T-cell (primary cell): ENCODE measurements at places on chromosomes 16 and 17.

GRCh38 chr16:4746991-4747574 is 12.7 kb downstream of the DNAAF8 start:
- no peak for DNase-seq

DNA sequence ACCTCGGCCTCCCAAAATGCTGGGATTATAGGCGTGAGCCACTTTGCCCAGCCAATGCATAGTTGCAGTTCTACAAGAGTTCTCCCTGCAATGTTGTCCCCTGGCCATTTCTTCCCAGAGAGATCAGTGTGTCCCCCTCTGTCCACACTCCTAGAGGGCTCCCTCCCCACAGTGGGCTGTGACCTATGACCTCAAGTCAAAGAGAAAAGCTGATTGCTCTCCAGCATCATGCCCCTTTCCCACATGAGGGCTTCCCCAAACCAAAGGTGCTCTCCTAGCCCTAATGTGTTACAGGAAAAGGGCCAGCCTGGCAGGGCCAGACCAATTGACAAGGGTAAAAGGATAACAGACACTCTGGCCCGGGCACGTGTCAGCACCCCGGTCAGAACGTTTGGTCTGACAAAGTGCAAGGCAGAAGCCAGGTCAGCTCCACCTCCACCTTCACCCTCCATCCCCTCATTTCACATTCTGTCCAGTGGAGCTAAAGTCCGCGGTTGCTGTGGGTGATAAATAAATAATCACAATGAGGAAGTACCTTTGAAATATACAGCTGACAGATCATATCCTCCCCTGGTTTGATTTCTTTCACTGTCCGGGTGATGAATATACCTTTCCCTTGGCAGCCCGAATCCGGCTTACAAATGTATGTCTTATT is 17.8 kb downstream of the TTLL6 start:
- no peak for DNase-seq

GRCh38 chr17:60107526-60108257 is 29.0 kb upstream of the HEATR6 start:
- DNase-seq: no peak

GRCh38 chr17:72143245-72143644 is 22.4 kb downstream of the SOX9 start:
- no peak for DNase-seq

- no peak for DNase-seq
Observed at GRCh38 chr17:37481001-37481665, 8.6 kb upstream of the DUSP14 start.

DNA sequence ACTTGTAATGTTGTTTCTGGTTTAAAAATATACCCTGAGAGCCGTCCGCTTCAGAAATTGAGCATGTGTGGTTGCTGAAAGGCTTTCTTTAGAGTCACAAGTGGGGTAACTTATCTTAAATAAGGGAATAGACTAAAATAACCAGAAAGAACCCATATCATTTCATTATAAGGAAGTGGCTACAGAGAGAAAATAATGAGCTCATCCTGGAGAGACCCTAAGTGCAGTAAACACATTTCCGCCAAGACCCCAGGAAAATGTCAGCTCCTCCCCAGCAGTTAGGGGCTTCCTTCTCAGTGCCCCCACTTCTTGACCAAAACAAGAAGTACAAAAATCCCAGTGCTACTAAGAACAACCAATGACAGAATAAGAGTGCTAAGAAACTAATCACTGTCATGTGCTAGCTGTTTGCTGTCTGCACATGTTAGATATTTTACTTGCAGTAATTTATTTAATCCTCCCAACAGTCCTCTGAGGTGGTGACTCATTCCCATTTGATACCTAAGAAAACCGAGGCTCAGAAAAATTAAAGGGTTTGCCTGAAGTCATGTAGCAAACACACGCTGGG is 83.5 kb downstream of the CDYL2 start:
- no peak for DNase-seq

GRCh38 chr17:7774055-7774521 is 56.5 kb downstream of the DNAH2 start:
- DNase-seq: no peak

- no peak for DNase-seq
Observed at GRCh38 chr16:73289232-73289631, 241.3 kb upstream of the ZFHX3 start.

- no peak for DNase-seq
Observed at GRCh38 chr16:23448392-23448791, 4.6 kb downstream of the COG7 start.

GRCh38 chr17:78999056-78999768 is 10.4 kb downstream of the CANT1 start:
- no peak for DNase-seq

- DNase-seq: no peak
Observed at GRCh38 chr16:65667011-65667578, 545.2 kb upstream of the CDH11 start.

GRCh38 chr16:9847146-9847545 is 335.1 kb downstream of the GRIN2A start:
- no peak for DNase-seq

- DNase-seq: no peak
Observed at GRCh38 chr16:67594956-67595355, 32.6 kb downstream of the CTCF start.

- DNase-seq: no peak
Observed at GRCh38 chr17:28392491-28392890, 13.5 kb downstream of the SLC46A1 start.

GRCh38 chr17:3009411-3009920 is 53.9 kb downstream of the OR1D5 start:
- DNase-seq: no peak

DNA sequence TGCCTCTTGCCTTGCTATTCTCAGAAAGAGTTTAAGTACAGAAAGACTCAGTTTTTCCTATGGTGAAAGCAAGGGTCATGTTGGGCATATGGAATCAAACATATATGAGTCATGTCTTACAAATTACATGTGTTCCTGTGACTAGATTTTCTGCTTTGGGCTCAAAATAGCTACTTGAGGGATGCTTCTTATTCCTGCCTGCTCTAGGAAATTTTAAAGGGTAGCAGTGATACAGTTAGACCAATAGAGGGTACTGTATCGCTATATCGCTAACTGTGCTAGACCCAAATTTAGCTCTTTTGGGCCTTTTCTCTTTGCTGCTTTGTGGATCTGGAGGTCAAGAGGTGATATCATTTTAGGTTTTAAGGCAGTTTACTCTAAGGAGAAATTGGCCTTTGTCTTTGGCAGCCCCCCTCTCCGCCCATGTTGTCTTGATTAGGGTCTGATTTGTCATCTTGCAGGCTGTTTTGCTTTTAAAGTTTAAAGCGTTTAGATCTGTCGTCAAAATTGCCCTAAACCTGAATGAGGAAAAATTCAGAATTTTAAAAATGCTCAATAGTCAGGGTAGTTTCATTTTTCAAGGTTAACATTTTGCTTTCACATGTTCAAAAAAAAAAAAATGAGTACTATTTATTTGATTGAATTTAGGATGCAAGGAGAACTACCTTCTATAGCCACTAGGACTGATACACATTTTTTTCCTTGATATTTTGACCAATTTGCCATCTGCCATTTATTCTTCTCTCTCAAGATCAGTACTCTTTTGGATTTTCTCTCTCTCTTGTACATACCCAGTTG is 8.8 kb downstream of the NFATC3 start:
- no peak for DNase-seq

GRCh38 chr17:15264542-15264941 is 584 bp downstream of the PMP22 start:
- no peak for DNase-seq

- DNase-seq: no peak
Observed at GRCh38 chr17:70896843-70897242, 727.5 kb downstream of the KCNJ2 start.

GRCh38 chr17:35297666-35298065 is 54.8 kb downstream of the SLFN5 start:
- no peak for DNase-seq

DNA sequence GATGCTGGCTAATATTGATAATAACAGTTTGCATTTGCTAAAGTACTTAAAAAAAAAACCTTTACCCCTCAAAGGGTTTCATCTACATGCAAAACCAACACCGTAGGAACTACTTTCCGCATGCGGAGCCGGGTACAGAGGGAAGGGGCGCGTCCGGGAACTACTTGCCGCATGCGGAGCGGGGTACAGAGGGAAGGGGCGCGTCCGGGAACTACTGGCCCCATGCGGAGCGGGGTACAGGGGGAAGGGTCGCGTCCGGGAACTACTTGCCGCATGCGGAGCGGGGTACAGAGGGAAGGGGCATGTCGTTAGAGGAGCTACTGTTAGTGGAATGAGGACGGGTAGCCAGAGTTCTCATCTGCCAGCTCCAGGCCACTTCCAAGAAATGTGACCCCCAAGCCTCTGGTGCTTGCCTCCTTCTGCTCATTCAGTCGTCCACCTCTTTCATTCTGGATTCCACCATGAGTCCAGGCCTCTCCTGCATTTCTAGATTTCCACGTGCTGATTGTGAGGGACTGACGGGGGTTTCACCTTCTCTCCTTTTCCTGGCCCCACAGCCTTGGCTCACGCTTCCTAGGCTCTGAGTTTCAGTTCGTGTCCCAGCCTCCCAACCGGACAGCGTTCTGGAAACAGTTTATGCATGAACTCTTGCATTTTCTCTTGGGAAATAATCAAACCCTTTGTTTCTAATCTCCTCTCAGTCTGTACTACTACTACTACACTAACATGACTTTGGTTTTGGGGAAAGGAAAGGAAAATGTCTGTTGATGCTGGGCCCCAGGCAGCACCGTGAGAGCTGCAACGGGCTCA is 26.9 kb downstream of the MINK1 start:
- DNase-seq: no peak

- DNase-seq: no peak
Observed at GRCh38 chr16:1890708-1891050, 18.7 kb upstream of the MEIOB start.

GRCh38 chr17:2337544-2338314 is 428 bp downstream of the SGSM2 start:
- DNase-seq: peak; percentile 43

GRCh38 chr17:2302778-2303203 is 794 bp downstream of the SMG6 start:
- no peak for DNase-seq

DNA sequence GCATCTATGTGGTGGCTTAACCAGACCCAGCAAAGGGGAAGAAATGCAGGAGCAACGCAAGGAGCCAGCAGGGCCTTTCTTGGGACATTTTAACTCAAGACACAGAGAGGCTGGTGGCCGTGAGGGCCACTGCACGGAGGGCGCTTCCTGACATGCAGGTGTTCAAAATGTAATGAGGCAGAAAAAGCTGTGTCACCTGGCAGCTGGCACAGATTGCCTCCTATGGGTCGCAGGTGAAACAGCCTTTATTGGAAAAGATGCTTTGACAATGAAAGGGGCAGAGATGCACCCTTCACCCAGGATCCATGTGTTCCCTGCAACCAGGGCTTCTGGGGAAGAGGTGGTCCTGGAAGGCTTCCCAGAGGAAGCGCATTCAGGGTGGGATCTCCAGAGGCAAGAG is 219.3 kb downstream of the XYLT1 start:
- DNase-seq: no peak

DNA sequence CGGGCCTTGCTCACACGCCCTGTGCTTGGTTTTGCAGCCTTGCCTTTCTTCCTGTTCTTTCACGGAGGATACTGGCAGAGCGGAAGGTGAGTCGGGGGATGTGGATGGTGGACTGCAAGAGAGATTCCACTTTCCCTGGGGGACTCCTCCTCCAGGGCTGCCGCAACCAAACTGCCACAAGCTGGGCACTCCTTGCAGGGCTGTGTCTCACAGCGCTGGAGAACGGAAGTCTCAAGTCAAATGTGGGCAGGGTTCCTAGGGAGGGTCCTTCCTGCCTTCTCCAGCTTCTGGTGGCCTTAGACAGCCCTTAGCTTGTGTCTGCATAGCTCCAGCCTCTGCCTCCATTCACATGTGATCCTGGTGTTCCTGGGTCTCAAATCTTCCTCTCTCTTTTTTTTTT is 11.4 kb upstream of the BIRC5 start:
- DNase-seq: no peak

GRCh38 chr17:81489998-81490992 is 22.3 kb downstream of the ACTG1 start:
- DNase-seq: no peak

DNA sequence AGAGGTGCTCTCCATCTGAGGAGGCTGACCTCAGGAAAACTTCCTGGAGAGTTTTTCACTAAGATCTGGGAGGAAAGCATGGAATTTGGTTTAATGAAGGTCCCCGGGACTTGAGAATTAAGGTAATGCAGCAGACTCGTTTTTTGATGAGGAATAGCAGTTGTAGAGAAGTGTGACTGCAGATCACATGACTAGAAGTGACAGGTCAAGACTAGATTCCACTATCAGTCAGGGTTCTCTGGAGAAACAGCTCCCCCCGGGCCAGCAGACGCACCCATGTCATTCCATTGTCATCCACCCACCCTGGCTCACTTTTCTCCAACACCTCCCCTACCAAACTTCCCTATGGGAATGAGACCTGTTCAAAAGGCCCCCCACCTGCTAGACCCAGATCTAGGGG is 1.9 kb upstream of the DHRS13 start:
- DNase-seq: no peak

DNA sequence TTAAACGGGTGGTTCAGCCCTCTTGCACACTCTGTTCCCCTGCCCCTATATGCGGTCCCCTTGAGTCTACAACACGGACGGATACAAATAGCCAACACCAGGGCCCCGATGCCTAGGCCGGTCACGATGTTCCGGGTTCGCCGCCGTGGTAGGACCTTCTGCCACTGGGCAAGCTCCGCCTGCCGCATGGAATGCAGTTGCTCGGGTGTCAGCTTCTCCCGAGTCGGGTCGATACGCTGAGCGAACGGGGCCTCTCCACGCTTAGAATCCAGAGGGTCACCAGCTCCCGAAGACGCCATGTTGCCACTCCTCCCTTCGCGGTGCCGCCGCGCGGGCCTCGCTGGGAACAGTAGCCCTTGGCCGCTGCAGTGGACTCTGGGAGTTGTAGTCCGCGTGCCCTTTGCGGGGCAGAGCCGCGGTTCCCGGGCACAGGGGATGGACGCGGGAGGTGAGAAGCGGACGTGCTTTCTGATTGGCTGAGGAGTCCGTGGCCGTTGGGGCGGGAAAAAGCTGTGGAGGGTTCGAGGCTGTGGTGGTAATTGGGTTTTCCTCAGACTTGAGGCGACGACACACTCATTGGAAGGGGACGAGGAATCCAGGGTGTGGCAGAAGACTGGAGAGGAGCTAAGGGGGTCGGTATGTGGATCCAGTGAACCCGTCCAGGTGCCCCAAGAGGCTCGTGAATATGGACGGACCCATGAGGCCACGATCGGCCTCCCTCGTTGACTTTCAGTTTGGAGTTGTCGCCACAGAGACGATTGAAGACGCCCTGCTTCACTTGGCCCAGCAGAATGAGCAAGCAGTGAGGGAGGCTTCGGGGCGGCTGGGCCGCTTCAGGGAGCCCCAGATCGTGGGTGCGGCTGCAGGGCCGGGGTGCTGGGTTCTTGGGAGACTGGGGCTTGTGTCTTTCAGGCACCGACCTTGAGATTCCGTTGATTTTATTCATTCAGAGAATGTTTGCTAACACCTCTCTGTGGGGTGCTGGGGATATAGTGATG is at the start of the genes CNTD1 and COA3:
CNTD1 (plus strand) TSS at position 479 of the 998 bp plus-strand sequence; CDS start at position 686, 207 bp downstream.
COA3 (minus strand) TSS at position 322 of the 998 bp plus-strand sequence; CDS start at position 299, 23 bp downstream.
- DNase-seq: peak; percentile 31
